ENCODE measurements at places on chromosomes 5 and 9.
A peak's percentile ranks its signal among the peaks of the same experiment; 100 is the strongest.

GRCh38 chr5:6861036-6861435 is 147.8 kb downstream of the TENT4A start:
- DNase-seq: no peak

- no peak for DNase-seq
These were observed 7.9 kb upstream of the FOXE1 start for GRCh38 chr9:97845130-97845529.

GRCh38 chr9:106423575-106423974 is 439.4 kb upstream of the ZNF462 start:
- DNase-seq: no peak

DNA sequence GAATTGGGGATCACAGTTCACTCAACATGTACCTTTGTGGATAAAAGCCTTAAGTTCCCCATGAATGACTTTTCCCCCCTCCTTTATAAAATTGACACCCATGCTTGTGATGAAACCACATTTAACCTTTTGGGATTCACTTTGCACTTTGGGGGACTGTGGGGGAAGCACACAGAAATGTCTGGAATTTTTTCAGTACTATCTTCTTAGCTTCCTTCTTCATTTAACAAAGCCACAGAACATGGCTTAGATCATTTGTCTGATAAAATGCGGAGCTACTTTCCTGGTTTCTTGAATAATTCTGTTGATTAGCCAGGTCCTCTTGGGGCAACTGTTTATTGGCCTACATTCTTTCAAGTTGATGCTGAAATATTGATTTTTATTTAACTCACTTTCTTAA is 29.9 kb downstream of the TNFSF15 start:
- no peak for DNase-seq

DNA sequence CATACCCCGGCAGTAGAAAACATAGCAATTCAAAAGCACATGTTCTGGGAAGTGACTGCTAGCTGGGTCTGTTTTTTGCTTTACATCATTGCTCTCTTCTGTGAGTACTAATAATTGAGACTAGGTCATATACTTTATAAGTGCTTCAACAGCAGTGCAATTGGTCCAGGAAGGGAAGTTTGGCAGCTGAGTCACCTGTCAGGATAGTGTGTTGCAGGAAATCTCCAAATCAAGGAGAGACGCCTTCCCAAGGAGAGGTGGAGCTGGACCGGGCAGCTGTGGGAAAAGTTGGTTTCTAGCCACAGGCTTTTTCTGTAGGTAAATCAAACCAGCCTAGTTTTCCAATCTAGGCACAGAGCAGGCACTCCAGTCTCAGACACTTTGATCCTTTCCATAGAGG is 330.1 kb downstream of the ENC1 start:
- no peak for DNase-seq

DNA sequence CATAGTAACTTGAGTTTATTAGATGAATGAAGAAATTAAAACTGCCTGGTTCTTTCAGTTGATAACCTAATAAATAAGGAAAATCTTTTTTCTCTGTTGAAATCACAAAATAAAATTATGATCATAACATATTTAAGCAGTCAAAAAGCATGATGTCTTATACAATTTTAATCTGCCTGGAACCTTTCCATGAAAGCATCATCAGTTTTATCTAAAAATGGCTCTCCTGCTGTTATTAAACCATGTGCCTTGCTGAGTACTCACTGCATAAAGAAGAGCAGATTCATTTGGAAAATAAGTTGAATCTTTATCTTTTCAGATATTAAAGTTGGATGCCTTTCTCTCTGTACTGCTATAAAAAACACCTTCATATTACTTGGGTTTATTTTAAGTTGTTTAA is 148.8 kb downstream of the SLC24A2 start:
- DNase-seq: no peak

- no peak for DNase-seq
These were observed 44.6 kb downstream of the MARCHF11 start for GRCh38 chr5:16135003-16135402.

DNA sequence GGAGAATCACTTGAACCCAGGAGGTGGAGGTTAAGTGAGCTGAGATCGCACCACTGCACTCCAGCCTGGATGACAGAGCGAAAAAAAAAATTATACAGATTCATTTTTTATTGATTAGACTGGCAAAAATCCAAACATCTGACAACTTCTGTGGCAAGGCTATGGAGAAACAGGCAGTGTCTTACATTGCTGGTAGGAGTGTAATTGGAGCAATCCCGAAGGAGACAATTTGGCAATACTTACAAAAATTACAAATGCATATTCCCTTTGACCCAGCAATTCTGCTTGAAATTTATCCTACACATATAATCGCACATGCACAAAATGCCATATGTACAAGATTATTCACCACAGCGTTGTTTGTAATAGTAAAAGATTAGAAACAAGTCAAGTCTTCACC is 86.8 kb downstream of the MAPKAP1 start:
- DNase-seq: no peak

GRCh38 chr9:130042406-130042884 is 544 bp downstream of the FNBP1 start:
- peak; percentile 67 for DNase-seq

DNA sequence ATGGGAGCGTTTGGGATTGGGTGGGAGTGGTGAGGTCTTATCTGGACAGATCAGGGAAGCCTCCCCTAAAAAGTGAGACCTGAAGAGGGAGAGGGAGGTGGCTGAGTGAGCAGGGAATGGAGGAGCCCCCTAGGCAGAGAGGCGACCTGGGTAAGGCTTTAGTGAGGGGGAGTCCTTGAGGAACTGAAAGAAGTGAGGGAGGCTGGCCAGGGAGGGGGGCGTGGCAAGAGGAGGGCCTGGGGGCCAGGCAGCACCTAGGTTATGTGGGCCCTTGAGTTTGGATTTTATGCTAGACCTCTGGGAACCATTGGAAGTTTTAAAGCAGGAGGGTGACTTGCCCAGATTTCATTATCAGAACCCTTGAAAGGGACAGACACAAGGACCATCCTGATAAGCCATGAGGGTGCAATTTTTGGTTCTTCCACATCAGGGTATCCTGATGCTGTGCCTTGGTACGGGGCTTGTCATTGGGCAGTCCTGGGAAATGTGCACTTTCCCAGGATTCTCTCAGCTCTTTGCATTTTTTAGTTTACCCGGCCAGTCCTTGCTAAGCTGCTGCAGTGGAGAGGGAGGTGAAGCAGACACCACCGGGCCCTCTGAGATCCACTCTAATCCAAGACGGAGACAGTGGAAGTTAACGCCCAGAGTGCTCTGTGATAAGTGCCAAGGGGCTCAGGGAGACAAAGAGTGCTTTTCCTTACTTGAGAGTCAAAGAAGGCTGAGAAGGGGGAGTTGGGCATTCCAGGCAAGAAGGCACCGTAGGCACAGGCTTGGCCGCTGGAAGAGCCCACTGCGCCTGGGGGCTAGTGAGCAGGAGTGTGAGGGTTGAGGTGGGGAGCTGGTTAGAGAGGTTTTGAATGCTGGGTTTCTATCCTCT is 16.1 kb downstream of the GSN start:
- no peak for DNase-seq

DNA sequence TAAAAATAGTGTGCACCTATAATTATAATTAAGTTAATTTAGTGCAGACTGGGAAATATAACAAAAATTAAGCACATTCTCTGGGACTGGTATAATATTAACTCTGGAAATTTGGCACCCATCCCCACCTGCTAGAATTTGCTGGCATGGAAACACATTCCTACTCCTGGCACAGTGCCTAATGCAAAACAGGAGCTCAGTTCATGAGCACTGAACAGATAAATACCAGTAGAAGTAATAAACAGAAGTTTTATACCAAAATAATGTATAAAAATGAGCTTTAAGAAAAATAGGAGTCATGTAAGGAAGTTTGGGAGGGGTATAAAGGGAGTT is 23.7 kb upstream of the NPR3 start:
- DNase-seq: no peak

- no peak for DNase-seq
These were observed at the start of gene SPINK9 for GRCh38 chr5:148335259-148335658. Gene SPINK9 (plus strand): TSS chr5:148335559. CDS start chr5:148335614, 55 bp downstream.

DNA sequence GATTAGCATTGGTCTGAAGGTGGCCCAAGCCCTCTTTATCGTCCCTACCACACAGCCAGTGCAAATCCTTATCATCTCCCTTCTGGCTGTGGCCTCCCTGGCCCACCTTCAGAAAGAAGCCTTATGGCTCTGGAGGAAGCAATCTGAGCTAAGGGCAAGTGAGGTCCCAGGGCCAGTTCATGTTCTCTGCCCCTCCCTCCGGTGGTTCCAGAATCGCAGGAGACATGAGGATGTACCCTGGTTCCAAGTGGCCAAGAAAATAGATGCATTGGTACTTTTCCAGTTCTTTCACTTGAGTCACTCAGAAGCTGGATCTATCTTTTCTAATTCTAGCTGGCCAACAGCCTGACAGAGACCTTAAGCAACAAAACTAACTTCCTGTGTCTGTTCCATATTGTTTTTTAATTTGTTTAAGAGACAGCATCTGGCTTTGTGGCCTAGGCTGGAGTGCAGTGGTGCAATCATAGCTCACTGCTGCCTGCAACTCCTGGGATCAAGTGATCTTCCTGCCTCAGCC is 60.7 kb downstream of the LHFPL2 start:
- DNase-seq: no peak

GRCh38 chr9:83177747-83178146 is 114.8 kb upstream of the RASEF start:
- DNase-seq: no peak

- no peak for DNase-seq
These were observed 32.0 kb downstream of the DDX31 start for GRCh38 chr9:132637801-132638200.

GRCh38 chr5:179304466-179304865 is 40.8 kb downstream of the ADAMTS2 start:
- DNase-seq: no peak

DNA sequence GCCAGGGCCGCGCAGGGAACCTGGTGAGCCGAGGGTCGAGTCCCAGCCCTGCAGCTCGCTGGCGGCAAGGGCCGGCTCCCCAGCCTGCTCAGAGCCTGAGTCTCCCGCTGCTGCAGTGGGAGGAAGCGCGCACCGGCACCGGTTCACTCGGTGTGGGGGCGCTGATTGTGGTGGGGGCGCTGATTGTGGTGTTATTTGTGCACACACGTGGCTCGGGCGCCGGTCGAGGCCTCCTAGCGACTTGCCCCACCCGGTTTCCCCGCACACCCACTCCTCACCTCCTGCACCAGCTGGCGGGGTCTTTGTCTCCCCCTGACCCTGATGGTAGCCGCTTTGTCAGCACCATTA is 266.7 kb downstream of the NSG2 start:
- no peak for DNase-seq

- no peak for DNase-seq
These were observed 56.6 kb downstream of the C6 start for GRCh38 chr5:41156739-41157138.

- DNase-seq: no peak
These were observed 201.3 kb downstream of the CACNA1B start for GRCh38 chr9:138078846-138079245.

- no peak for DNase-seq
These were observed 242.8 kb downstream of the CDK5RAP2 start for GRCh38 chr9:120337131-120337530.

DNA sequence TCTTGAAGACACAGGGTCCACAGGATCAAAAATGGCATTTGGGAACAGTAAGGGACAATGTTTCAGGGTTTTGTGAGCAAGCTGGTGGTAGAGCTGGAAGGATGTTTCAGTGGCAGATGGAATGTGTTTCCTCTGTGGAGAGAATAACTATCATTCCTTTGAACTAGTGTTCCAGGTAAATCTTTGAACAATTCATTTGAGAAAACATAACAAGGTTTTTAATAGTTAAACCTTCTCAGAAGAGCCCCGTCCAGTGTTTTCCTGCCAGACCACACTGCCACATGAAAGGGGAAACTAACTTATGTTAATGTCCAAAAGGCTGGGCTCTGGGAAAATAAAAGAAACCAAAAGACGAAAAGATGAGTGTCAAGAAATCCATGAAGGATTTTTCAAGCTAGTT is 207.0 kb upstream of the ZNF462 start:
- DNase-seq: no peak

GRCh38 chr5:127959152-127959764 is 124.3 kb upstream of the SLC12A2 start:
- DNase-seq: no peak

DNA sequence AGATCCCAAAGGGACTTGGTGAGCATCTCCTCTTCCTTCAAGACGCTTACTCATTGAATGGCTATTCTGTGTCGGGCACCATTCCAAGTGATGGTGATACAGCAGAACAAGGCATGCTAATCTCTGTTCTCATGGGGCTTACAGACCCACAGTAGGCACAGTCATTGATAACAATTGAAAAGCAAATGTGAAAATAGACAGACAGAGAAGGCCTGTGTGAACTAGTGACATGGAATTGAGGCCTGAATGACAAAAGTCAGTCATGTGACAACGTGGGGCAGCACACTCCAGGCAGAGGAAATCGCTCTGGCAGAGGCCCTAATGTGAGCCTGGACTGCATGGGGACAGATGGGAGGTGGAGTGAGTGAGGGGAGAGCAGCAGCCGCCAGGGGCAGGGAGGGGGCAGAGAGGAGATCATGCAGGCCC is 70.7 kb upstream of the CPLX2 start:
- no peak for DNase-seq

- DNase-seq: no peak
These were observed 430.3 kb downstream of the ARHGEF28 start for GRCh38 chr5:74056107-74056788.

- no peak for DNase-seq
These were observed 24.8 kb upstream of the OTP start for GRCh38 chr5:77663090-77663863.

GRCh38 chr9:93974151-93974550 is 19.0 kb upstream of the BARX1 start:
- no peak for DNase-seq

- peak; percentile 75 for DNase-seq
These were observed 68.8 kb upstream of the FCN2 start for GRCh38 chr9:134811673-134812342.

DNA sequence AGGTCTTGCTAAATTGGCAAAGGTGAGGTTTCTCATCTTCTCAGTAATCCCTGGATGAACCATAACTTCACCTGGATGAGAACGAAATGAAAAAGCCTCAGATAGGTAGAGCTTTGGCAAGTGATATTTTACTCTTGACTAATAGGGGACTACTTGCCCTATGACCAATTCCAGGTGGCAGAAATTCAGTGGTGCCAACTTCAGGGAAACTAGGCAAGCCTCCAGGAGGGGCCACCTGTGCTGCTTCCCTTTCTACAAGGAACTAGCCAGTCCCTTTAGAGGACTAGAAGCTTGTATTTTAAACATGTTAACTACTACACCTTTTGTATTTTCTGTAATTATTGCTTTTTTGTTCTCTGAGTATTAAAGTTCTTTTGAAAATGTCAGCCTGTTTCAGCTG is 169.0 kb upstream of the GRIA1 start:
- no peak for DNase-seq

GRCh38 chr9:120928015-120928482 is 1.5 kb upstream of the TRAF1 start:
- peak; percentile 68 for DNase-seq

Data from GM23338 (cell line).